ENCODE measurements at places on chromosomes 7 and 10.

DNA sequence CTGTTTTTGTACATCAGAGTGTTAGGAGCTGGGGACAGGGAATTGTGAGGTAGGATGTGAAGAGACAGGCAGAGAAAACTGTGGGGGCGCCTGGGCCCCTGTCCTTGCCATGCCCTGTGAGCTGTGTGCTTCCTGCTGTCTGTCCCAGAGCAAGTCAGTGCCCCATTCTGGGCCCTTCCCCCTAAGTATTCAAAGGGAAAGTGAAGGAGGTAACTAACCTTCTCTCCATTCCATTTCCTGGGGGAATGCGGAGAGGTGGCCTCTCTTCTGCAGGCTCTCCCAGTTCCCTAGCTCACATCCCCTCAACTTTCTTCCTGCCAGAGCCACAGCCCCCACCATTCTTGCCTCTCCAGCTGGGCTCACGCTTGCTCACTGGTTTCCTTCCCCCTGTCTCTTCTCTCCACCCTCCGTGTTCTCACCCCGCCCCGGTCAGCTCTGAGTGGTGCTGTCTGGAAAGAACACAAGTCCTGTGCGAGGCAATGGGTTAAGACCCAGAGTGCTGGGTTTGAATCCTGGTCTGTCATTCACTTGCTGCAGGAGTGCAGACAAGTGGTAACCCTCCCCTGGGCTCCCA is 9.7 kb upstream of the VSIR start:
- no peak for DNase-seq

- DNase-seq, result no peak
Measured at GRCh38 chr7:92200791-92201190, 21.8 kb upstream of the LRRD1 start.

- DNase-seq, result no peak
Measured at GRCh38 chr10:57624856-57625592, 642.7 kb downstream of the IPMK start.

GRCh38 chr7:29170781-29171180 is 23.8 kb upstream of the CHN2 start:
- DNase-seq, result no peak

DNA sequence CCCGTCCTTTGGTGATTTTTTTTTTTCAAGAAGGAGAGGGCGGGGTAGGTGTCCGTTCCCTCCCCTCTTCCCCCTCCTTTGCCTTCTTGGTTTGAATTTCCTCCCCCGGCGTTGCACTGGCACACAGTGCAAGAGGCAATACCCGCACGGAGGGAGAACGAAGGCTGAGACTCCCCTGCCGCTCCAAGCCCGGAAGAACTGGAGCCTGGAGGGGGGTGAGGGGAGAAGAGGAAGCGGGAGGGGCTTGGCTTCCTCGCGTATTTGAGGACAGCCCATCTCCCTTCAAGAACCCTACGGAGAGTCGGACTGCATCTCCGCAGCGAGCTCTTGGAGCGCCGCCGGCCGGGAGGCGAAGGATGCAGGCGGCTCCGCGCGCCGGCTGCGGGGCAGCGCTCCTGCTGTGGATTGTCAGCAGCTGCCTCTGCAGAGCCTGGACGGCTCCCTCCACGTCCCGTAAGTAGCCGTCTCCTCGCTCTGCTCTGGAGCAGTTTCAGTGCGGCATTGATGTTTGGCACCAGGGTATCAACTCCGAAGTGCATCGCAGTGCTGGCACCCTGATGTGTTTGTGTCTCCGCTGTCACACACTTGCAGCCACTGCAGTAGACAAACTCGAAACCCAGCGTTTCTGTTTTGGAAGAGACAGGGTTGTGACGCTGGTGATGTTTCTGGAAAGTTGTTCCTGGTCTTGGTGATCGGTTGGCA is at the start of gene CNTNAP2:
Gene CNTNAP2 (plus strand): TSS at position 281 of the 702 bp plus-strand sequence. CDS start 76 bp downstream, at position 357.
- no peak for DNase-seq

GRCh38 chr10:128062331-128062880 is 63.8 kb downstream of the MKI67 start:
- DNase-seq, result no peak

DNA sequence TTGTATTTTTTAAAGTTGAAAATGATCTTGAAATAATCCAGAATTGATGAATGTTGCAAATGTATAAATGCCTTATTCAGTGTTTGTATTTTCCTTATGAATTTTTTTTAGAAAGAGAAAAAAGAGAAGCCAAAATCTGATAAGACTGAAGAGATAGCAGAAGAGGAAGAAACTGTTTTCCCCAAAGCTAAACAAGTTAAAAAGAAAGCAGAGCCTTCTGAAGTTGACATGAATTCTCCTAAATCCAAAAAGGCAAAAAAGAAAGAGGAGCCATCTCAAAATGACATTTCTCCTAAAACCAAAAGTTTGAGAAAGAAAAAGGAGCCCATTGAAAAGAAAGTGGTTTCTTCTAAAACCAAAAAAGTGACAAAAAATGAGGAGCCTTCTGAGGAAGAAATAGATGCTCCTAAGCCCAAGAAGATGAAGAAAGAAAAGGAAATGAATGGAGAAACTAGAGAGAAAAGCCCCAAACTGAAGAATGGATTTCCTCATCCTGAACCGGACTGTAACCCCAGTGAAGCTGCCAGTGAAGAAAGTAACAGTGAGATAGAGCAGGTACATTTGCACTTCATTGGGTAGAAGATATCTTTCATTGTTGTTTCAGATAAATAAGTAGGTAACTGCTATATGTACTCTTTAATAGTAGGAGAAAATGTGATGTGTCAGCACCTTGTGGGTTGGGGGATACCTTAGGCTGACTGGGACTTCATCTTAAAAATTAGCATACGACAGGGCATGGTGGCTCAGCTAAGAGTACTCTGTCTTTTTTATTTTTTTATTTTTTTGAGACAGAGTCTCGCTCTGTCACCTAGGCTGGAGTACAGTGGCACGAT is 3.9 kb downstream of the DDX21 start:
- DNase-seq, result no peak

GRCh38 chr10:34966451-34966850 is 123.7 kb downstream of the CUL2 start:
- DNase-seq, result no peak

- no peak for DNase-seq
Measured at GRCh38 chr7:84336766-84337165, 142.2 kb upstream of the SEMA3A start.

DNA sequence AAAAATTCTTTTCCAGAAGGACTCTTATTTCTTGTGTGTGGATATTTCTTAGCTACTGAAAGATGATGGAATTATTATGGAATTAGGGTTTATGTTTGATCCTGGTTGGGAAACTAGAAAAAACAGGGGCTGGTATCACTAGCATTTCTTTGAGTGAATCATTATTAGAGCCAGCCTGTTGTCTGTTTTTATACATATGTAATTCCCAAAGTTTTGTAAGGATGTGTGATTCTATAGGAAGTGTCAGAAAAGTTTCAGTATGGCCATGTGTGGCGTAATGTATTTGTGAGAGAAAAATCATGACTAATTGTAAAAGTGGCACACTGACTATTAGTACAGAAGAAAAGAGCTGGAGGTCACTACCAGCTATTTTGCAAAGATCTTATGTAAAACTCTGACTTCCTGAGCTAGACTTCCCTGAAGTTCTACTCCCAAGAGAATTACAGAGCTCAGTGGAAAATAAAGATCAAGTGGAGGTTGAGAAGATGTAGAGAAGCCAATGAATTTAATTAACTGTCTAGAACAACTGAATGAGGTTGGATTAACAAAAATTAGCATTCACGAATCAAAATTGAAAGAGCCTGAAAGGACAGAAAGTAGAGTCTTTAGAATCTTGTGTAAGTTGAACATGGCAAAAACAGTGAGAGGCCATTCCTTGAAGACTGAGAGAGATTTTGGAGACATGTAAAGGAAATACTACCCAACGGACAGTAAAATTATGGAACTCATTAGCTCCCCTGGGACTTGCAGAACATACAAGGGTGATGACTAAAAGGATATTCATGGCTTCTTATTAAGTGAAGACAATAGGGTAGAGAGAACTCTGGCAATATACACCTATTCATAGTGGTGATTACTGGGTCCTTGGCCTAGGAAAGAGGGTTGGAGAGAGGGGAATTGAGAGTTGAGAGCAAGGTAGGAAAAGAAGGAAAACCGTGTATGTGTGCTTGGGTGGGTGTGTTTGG is 12.5 kb downstream of the ZNF365 start:
- DNase-seq, result no peak

DNA sequence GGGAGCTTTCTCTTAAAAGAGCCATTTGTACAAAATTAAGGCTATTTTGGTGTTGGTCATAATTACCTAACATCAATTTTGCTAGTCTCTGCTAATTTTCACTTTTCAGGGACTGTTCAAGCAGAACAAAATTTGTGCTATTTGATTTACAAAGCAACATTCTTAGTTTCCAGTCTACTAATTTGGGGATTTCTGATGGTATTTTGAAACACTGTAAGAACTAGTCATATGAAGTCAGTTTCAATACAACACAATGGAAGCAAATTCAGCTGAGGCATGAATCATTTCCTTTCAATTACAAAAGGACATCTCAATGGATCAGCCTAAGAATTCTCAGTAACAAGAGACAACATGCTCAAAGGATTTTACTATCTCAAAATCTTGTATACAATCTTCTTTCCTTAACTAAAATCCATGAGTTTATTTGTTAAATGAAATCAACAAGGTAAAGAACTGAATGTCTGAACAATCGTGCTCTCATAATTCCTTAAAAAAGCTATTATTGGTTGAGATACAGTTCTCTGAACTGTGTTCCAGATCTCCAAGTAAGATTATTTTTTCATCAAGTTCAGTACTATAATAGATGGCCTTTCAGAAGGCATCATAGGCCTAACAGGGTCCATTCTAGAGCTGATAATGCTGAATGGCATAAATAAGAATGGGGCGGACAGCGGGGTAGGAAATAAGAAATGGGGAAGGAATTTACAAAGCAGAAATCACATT is 144.6 kb downstream of the NRCAM start:
- no peak for DNase-seq

DNA sequence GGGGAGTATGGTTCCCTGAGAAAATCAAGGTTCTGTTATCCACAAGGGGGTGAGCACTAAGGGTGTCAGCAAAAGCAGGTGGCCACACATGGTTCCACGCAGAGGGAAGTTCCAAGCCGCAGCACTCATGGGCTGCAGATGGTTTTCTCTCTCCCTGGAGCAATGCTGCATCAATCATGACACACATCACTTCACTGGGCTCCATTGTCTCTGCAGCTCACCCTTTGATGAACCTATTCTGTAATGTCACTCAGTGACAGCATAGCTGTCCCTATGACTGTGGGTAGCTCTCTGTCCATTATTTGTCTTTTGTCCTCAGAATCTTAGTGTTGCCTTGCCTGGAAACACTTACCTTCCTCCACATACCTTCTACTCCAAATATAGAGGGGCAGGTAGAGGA is 34.8 kb downstream of the LRRC18 start:
- no peak for DNase-seq

- DNase-seq, result no peak
Measured at GRCh38 chr10:126058507-126058906, 162.1 kb downstream of the FANK1 start.

GRCh38 chr10:124756156-124756903 is 12.2 kb upstream of the FAM53B start:
- no peak for DNase-seq

- no peak for DNase-seq
Measured at GRCh38 chr7:40887099-40887498, 752.3 kb downstream of the SUGCT start.

DNA sequence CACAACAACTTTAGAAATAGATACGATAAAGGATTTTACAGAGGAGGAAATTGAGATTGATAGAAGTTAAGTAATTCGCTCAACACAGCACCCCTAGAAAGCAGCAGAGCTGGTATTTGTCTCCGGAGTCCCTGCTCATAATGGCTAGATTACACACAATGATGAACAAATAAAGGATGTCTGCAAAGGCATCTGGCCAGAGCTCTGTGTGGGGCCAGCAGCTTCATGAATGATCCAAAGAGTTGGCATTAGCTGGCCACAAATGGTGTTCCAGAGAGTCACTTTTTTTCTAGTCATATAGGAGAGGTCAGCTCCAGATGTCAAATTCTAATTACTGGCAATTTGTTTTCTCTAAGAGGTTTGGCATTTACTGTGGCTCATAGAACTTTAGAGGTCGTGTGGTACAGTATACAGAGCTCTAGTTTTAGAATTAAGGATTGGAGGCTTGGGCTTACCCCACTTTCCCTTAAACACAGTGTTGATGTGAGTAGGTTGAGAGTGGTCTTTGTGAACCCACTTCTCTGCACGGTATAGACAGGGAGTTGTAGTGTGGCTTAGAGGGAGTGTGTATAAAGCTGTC is 186.2 kb downstream of the BICC1 start:
- DNase-seq, result no peak

DNA sequence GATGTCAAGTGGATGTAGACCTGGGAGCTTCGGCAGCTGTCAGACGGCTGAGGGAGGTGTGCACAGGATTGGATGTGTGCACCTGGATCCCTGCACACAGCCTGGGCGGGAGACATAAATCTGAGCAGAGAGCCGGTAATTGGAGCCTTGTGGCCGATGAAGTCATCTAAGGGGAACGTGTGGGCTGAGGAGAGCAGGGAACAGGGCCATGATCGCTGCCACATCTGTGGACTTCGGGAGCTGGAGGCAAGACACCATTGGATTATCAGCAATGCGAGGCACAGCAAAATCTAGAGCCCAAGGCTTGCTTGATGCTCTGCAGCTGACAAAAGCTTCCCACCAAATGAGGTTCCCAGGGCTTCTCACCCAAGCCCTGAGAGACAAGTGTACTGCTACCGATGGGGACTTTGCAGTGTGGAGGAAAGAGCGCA is 147.7 kb downstream of the PTPN20 start:
- no peak for DNase-seq

DNA sequence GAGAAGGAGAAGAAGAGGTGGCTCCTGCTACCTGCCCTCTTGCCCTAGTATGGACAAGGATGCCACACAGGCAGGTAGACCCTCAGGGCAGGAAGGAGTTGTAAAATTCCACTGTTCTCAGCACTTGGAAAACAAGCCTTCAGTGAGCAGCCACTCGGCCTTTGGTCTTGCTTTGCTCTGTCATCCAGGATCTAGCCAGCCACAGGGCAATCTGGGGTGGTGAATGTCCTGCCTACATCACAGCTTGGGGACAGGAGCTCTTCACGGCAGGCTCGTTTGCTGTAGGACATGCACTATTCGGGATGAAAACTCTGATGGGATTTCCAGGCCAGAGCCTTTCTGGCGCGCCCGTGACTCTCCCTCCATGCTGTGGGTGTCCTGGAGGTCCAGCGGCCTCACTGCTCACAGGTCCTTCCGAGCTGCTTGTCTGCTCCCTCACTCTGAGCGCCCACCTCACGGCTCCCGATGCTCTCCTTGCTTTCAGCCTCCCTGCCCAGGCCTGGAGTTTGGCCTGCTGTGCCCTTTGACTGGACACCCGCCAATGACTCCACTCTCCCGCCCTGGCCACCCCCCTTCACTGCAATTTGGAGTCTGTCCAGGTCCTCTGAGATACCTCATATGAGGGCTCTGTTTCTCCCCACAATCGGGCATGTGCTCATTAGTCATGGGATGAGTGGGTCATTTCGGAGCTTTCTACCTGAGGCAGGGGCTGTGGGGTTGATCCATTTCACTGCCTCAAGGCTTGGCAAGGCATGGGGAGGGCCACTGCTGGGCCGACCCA is 227.2 kb upstream of the GRB10 start:
- DNase-seq, result no peak

All from SIG-M5 (cell line).